ENCODE measurements at places on chromosomes 5 and 9. TPM values are rescaled to one million over a fixed set of nuclear protein-coding genes. Genes with fewer than 3 reads are reported as not detected.

Gene TAF11L5
- not detected for total RNA-seq

Gene GABBR2
- not detected for total RNA-seq

Gene ENHO
- not detected for total RNA-seq

Gene PDE8B
- total RNA-seq: 0.86 TPM

Gene CARTPT
- not detected for total RNA-seq

Gene PCDHGA5
- total RNA-seq: not detected

All from activated naive CD4-positive, alpha-beta T cell treated with anti-CD3 and anti-CD28 coated beads, Interleukin-2, amount 10 ng/mL, durations not matched to agents 5 hours and 36 hours (primary cell).